Mesenteric fat pad (tissue), 1 donor: ENCODE measurements at places on chromosomes 2 and 18. TPM values are rescaled to one million over a fixed set of nuclear protein-coding genes. Genes with fewer than 3 reads are reported as not detected.
A peak's percentile ranks its signal among the peaks of the same experiment; 100 is the strongest.

GRCh38 chr2:127040169-127040568, 66.8 kb downstream of the BIN1 start:
- DNase-seq = no peak

DNA sequence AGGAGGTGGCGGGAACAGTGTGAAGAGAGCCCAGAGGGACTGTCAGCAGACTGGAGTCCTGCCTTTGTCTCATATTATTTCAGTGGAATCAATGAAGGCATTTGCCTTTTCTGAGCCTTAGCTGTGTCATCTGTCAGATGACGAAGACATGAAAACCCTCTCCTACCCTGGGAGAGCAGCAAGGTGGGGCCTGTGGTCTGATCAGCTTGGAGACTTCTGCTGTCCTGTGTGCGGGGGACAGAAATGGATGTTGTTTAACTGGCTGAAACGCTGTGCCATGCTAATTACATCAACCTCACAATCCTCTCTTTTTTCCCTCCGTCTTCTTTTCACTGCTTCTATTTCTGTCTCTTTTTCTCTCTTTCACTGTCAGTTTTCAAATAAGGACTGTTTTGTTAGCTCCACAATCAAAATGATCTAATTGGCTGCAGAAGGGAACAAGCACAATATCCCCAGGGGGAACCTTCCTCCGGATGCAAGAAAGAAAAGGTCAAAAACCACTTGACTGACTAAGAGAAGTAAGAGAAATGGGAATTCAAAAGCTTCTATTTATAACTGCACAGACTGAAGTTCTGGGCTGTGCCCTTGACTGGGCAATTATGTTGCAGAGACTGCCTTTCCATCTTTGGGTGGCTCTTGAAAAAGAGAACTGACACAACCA, 340.1 kb downstream of the CLIP4 start:
- DNase-seq = no peak

GRCh38 chr2:232842689-232843088, 27.4 kb upstream of the SNORC start:
- no peak for DNase-seq

DNA sequence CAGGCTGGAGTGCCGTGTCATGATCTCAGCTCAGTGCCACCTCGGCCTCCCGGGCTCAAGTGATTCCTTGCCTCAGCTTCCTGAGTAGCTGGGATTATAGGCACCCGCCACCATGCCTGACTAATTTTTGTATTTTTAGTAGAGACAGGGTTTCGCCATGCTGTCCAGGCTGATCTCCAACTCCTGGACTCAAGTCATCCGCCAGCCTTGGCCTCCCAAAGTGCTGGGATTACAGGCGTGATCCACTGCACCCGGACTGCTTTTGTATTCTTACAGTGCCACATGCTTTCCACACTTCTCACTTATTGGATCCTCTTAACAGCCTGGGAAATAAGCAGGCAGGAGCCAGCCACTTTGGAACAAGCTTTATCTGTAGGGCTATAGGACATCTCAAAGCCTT, 25.3 kb upstream of the BCL2L11 start:
- no peak for DNase-seq

DNA sequence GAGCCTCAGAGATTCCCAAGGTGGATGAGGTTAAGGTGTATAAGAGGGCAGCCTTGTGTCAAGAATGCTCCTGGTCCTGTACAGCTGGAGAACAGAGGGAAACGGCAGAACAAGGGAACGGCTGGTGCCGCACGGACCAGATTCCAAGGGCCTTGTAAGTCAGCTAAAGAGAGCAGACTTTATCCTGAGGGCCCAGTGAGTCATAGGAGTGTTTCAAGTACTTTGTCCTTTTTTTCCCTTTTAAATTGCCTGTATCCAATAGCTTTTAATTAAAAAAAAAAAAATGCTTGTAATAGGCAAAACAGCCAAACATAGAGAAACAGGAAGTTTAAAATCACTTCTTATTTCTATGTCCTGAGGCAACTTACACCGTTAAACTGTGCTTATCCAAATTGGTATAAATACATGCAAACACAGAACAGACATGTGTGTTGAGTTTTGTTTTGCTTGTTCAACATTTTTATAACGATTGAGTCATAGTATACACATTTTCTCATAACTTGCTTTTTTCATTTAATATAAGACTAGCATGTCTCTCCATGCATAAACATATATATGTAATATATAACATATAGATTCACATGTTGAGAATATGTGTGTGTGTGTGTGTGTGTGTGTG, 42.1 kb upstream of the EVA1A start:
- DNase-seq = no peak

GRCh38 chr2:20300656-20301055, 50.0 kb downstream of the PUM2 start:
- DNase-seq = no peak

- no peak for DNase-seq
Observed at GRCh38 chr18:77407733-77408132, 158.1 kb downstream of the GALR1 start.

DNA sequence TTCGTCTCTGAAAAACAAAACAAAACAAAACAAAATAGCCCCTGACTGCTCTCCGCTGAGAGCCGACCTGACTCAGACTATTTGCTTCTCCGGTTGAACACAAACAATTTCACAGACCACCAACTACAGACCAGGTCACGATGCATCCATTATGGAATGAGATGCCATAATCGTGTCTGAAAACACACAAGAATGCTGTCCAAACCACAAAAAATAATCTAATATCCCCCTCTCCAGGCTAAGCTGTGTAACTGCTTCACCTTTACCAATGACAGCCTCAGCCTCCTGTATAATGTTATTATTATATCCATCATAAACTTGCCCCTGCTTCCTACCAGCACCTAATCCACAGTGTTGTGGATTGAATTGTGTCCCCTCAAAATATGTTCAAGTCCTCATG, 114.7 kb downstream of the DNAH6 start:
- DNase-seq = no peak

GRCh38 chr2:226836548-226836885, 663 bp downstream of the RHBDD1 start:
- no peak for DNase-seq

DNA sequence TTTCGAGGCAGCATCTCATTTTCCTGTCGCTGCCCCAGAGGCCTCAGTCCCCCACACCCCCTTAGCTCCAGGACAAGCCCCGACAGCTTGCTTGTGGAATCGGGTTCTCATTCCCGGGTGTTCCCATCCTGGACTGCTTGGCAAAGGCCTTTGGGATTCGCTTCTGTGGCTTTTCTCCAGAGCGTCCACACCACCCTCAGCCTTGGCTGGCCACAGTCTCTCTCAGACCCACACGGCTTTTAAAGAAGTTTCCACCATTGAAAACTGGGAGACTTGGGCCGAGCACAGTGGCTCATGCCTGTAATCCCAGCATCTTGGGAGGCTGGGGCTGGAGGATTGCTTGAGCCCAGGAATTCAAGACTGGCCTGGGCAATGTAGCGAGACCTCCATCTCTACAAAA, 2.7 kb downstream of the ESPNL start:
- DNase-seq = peak; percentile 67

GRCh38 chr2:187976986-187977333, 314.7 kb upstream of the GULP1 start:
- no peak for DNase-seq

- DNase-seq = no peak
Observed at GRCh38 chr2:26017464-26018183, 16.3 kb upstream of the RAB10 start.

DNA sequence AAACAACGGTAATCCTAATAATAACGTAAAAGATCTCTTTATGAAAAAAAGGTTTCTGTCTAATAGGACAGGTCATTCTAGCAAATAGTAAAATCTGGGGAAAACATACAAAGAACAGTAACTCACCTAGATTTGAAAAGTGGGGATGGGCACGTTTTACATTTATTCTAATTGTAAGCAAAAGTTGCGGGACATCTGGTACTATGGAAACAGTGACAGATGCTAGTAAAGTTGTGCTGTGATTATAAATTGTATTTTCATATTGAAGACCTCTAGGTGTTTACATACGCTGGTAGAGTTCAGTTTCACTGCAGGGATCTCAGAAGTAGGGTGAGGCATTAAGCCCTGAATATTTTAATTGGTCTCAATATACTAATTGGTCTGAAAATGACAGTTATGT, 422.5 kb downstream of the DPP10 start:
- DNase-seq = no peak

GRCh38 chr2:149928011-149928410, 340.4 kb upstream of the MMADHC start:
- DNase-seq = no peak

GRCh38 chr2:230156782-230157699, 62.7 kb downstream of the SP110 start:
- DNase-seq = no peak

DNA sequence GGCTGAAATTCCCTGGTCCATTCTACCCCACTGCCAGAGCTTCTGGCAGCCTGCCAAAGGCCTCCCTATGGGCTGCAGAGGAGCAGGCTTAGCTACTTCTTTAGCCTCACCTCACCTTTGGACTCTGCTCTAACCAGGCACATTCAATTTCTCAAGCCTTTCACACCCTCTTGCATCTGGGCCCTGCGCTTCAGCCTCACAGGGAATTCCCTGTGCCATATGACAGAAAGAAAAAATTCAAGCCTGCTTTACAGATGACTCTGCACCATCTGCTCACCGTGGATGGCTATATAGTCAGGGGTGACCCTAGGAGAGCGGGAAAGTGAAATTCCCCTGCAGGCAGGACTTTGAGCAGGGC, 62.5 kb downstream of the REEP1 start:
- DNase-seq = peak; percentile 80

- DNase-seq = peak; percentile 76
Observed at GRCh38 chr2:240501531-240501991, 56.2 kb downstream of the ANKMY1 start.

- no peak for DNase-seq
Observed at GRCh38 chr2:230412846-230413245, 3.2 kb upstream of the SP100 start.

GRCh38 chr2:75553935-75554531, 6.7 kb downstream of the EVA1A start:
- DNase-seq = no peak

DNA sequence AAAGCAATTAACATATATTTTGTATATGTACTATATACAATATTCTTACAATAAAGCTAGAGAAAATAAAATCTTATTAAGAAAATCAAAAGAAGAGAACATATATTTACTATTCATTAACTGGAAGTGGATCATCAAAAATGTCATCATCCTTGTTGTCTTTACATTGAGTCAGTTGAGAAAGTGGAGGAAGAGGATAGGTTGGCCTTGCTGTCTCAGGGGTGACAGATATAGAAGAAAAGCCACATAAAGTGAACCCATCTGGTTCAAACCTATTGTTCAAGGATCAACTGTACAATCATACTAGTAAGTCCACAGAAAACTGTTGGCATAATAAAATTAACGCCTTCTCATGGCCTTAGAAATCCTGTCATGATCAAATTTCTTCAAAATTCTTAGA, 26.6 kb downstream of the SESTD1 start:
- DNase-seq = no peak

DNA sequence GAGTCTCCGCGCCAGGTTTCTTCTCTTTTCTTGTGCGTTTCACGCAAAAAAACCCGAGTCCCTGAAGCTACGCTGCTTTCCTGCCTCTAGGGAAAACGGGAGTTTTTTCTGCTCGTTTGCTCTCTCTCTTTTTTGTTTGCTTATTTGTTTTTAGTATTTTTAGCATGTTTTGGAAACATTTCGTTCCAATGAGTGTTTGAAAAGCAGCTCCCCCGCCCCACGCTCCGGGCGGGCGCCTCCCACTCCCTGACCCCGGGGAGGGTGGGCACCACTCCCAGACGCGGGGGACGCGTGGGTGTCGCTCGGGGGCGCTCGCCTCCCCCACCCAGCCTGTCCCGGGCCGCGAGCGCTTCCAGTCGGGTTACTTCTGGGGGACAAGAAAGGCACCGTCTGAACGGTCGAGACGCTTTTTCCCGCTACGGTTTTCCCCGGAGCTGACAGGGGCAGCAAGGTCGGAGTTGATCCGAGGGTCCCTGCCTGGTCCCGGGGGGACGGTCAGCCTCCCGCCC, 446 bp upstream of the EFHD1 start:
- DNase-seq = no peak

- DNase-seq = no peak
Observed at GRCh38 chr18:74965682-74966081, 243.3 kb downstream of the PTGR3 start.

DNA sequence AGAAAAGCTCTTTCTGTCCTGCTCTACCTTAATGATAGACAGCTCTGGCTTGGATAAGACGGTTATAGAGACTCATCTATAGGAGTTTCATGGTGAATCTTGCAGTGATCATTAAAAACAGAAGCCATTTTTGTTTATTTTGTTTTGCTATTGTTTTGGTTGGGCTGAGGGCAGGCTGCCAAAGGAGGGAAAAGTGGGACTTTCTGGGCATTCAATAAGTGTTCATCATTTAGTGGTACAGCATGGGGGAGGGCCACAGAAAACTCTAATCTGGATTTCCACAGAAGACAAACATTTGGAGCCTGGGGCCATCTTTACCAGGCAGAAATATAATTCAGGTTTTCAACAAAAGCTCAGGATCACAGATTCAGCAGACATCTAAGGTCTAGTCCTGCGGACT, 62.4 kb upstream of the EFEMP1 start:
- no peak for DNase-seq

PLGLB1 gene
- not detected for total RNA-seq

ALPG gene
- not detected for total RNA-seq

CHST10 gene
- total RNA-seq = 4.1 TPM

MC2R gene
- total RNA-seq = not detected

GALR1 gene
- total RNA-seq = 0.03 TPM

RANBP2 gene
- 84.8 TPM for total RNA-seq

UPP2 gene
- total RNA-seq = not detected

DYSF gene
- 54.1 TPM for total RNA-seq

SCG2 gene
- total RNA-seq = 0.19 TPM

MC4R gene
- total RNA-seq = not detected

MAPRE2 gene
- total RNA-seq = 23.6 TPM

CAPN14 gene
- total RNA-seq = 0.10 TPM

RAX gene
- not detected for total RNA-seq

AQP12A gene
- total RNA-seq = not detected

CDK5R2 gene
- total RNA-seq = not detected

SOWAHC gene
- 14.7 TPM for total RNA-seq

KLF7 gene
- total RNA-seq = 68.9 TPM

SLC4A1AP gene
- 18.0 TPM for total RNA-seq

MAP3K19 gene
- not detected for total RNA-seq

BCL2L11 gene
- 9.0 TPM for total RNA-seq

ECEL1 gene
- total RNA-seq = 0.35 TPM
